Sigmoid colon (tissue), 7 donors: ENCODE measurements at places on chromosomes 11 and 22.

DNA sequence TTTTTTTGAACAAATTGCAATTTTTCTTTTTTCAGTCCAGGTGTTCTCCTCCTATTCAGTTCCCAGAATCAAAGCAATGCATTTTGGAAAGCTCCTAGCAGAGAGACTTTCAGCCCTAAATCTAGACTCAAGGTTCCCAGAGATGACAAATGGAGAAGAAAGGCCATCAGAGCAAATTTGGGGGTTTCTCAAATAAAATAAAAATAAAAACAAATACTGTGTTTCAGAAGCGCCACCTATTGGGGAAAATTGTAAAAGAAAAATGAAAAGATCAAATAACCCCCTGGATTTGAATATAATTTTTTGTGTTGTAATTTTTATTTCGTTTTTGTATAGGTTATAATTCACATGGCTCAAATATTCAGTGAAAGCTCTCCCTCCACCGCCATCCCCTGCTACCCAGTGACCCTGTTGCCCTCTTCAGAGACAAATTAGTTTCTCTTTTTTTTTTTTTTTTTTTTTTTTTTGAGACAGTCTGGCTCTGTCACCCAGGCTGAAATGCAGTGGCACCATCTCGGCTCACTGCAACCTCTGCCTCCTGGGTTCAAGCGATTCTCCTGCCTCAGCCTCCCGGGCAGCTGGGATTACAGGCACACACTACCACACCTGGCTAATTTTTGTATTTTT, 6.2 kb upstream of the UBE4A start:
- H3K27ac ChIP-seq: no peak overlapping the region
- no peak for DNase-seq

DNA sequence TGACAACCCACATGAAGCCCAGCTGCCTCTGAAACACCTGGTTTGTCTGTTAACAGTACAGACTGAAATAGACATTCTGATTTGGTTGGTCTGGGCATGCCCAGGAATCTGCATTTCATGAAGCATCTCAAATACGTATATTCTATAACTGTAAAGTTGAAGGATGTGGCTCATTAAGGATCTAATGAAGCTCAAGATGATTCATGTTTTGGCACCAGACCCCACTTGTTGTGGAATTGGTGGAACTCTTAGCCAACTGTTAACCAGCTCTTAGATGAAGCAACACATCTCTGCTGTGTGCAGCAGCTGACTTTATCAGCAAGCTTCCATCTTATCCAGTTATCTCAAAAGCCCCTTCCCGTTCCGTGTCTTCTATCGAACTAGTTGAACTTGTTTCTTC, 232.2 kb downstream of the INSC start:
- H3K4me1 ChIP-seq: no peaks in the 10 kb centered on the region
- H3K27ac ChIP-seq: no peak overlapping the region
- no peak for DNase-seq
- no peak overlapping the region for H3K4me3 ChIP-seq

DNA sequence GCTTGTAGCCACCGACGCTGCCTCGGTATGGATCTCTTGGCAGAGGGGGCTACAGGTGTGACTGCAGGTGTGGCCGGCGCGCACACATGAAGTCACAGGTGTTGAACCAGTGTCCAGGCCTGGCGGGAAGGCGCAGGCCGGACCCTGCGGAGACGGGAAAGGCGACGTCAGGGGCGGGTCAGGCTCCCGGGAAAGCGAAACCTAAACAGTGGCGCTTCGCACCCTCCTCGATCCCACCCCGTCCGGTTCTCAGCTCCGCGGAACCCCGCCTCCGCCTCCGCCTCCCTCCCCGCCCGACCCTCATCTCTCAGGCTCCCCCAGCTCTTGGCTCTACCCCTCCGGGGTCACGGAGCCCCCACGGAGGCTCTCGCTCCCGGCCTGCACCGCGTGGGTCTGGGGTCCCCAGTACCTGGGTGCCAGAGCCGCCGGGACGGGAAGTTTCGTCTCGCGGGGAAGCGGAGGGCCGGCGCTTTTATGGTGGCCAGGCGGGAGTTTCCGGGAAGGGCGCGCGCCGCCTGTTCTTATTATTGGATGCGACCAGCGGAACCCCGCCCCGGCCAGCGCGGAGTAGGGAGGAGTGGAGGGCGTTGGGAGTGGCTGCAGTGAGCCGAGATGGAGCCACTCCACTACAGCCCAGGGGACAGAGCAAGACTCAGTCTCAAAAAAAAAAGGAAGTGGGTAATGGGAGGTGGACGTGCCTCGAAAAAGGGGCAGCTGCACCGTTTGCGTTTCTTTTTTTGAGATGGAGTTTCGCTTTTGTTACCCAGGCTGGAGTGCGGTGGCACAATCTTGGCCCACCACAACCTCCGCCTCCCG, at the start of gene IRF7:
TSS of gene IRF7 (minus strand) at position 447 of the 816 bp plus-strand sequence. CDS start 586 bp downstream, outside the sequence.
- H3K4me1 ChIP-seq: no peaks in the 10 kb centered on the region
- H3K27me3 ChIP-seq: no peaks in the 10 kb centered on the region
- H3K27ac ChIP-seq: peak within 1 kb of the TSS; percentile 88
- H3K4me3 ChIP-seq: peak within 1 kb of the TSS; percentile 61

GRCh38 chr11:117064275-117064674, 34.0 kb downstream of the SIK3 start:
- DNase-seq: no peak
- H3K36me3 ChIP-seq: no peaks in the 10 kb centered on the region
- no peak overlapping the region for H3K27ac ChIP-seq
- peaks cover 29% of the 10 kb centered on the region for H3K4me1 ChIP-seq
- no peak overlapping the region for H3K4me3 ChIP-seq

- H3K27me3 ChIP-seq: no peaks in the 10 kb centered on the region
- H3K4me3 ChIP-seq: peak overlapping the region; percentile 36
- H3K36me3 ChIP-seq: no peaks in the 10 kb centered on the region
- peak overlapping the region; percentile 91 for H3K27ac ChIP-seq
Observed at GRCh38 chr22:43185860-43186261, 1.1 kb downstream of the TTLL12 start.
